Nephron progenitor cell (in vitro differentiated cells): ENCODE measurements at places on chromosomes 6 and 20.
A peak's percentile ranks its signal among the peaks of the same experiment; 100 is the strongest.

DNA sequence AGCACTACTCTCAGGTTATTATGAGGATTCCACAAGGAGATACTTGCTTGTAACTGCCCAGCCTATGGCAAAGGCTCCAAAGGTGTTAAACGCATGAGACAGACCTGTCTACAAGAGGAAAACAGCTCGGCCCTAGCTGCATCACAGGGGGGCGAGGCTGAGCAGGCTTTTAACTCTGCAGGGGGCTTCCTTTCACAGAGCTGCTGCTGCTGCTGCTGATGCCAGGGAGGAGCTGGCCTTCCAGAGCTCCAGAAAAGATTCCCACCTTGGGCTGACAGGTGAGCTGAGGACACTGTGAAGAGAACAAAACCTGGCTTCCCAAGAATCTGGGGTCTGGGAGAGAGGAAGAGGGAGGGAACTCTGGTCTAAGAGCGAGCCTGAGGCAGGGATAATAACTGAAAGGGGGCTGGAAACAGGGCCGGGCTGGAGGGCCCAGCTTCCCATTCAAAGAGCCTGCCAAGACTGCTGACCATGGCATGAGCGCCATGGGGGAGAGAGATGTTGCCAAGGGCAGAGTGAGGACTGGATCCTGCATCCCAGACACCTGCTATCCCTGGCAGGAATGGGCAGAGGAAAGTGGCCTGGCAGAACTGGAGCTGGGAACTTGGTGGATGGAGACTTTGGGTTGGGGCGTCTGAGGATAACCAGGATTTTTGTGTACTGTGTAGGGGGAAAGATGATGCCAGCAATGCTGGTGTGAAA is 211.1 kb upstream of the LRFN2 start:
- DNase-seq: no peak

- no peak for DNase-seq
These were observed 223.0 kb downstream of the NKAIN2 start for GRCh38 chr6:124026694-124027093.

DNA sequence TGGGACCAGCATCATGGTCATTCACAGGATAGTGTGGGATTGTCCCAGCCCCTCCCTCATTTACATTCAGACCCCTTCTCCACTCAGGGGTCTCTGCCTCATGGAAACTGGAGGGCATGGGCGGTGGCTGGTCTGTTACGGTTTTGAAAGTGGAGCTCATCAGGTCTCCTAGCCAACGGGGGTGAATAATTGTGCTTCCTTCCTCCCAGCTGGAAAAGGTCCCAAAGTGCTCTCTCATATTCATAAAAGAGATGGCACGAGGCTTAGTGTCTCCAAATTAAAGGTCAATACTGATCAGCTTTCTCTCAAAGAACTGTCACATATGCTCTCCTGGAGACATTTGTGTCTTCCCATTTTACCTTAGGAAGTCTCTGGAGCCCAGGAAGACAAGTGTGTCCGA is 19.9 kb downstream of the JARID2 start:
- no peak for DNase-seq

DNA sequence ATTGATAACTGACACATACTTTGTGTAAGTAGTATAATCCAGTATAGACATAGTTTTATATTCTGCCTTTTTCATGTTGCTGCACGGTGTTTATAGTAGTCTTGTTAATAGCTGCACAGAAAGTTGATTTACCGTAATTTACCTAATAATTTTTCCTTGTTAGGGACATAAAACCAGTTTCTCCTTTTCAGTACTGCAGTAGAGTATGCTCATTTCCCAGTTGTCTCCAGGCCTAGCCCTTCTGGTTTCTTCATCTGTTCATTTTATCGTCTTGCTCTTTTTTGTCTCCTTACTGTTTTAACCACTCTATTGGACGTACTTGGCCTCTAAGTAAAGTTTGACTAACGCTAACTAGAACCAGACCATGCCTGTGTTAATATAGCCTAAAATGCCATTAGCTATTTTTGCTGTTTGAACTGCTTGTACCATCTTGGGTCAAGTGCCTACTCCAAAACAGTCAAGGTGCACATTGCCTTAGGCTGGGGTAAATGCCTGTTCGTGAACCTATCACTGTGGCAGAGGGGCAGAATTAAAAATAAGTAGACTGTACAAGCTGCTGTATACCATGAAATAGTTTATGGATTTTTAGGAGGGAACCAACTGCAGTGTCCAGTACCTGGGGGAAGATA is 34.8 kb downstream of the CDS2 start:
- no peak for DNase-seq

GRCh38 chr6:147772724-147773123 is 264.2 kb downstream of the SAMD5 start:
- DNase-seq: no peak

- no peak for DNase-seq
These were observed 48.5 kb upstream of the HACE1 start for GRCh38 chr6:104908031-104908887.

DNA sequence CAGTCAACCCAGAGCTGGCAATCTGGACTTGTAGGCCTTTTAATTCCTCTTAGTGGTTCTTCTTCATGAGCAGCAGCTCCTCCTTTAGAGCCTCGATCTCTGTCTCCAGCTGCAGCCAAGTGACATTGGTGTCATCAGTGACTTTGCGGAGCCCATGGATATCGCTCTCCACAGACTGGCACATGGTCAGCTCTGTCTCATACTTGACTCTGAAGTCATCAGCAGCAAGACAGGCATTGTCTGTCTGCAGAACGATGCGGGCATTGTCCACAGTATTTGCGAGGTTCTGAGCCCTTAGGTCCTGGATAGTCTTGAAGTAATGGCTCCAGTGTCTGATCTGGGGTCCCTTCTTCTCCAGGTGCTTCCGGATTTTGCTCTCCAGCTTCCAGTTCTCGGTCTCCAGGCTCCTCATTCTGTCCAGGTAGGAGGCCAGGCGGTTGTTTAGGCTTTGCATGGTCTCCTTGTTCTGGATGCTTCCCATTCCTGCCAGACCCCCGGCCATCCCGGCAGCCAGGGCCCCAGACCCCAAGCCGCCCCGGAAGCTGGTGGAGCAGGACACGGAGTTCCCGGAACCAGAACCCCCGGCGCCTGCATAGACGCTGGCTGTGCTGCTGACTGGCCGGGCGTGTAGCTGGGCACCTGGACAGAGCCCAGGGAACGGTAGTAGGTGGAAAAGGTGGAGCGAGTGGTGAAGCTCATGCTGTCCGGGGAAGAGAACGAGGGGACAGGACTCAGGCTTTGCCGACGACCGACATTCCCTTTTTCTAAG is 15.1 kb downstream of the RFPL4B start:
- DNase-seq: no peak

- DNase-seq: peak; percentile 47
These were observed 30.4 kb downstream of the PSMB1 start for GRCh38 chr6:170522565-170523183.

- no peak for DNase-seq
These were observed 70.1 kb upstream of the QKI start for GRCh38 chr6:163344411-163344810.

GRCh38 chr6:118617417-118617816 is 34.0 kb downstream of the CEP85L start:
- DNase-seq: peak; percentile 8

DNA sequence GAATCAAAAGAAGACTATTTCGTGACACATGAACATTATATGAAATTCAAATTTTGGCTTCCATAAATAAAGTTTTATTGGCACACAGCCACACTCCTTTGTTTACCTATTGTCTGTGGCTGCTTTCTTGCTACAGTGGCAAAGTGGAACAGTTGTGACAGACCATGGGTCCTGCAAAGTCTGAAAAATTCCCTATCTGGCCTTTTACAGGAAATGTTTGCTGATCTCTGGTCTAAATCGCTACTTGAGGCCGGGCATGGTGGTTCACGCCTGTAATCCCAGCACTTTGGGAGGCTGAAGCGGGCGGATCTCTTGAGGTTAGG is 23.1 kb upstream of the PREX1 start:
- DNase-seq: no peak

DNA sequence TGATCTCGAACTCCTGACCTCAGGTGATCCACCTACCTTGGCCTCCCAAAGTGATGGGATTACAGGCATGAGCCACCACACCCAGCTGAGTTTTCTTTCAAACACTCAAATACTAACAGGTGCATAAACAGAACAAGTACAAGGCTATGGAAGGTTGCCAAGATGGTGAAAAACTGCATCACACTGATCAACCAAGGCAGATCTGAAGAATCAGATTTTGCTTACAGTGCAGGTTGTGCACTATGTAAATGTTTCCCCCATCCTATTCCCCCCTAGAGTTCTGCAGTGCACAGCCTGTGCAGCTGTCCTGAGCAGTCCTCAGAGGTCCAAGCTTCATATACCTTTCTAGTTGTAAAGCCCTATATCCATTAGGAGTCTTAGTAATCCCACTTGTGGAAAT is 73.0 kb downstream of the GFRA4 start:
- no peak for DNase-seq

GRCh38 chr6:3102875-3103274 is 15.6 kb upstream of the BPHL start:
- DNase-seq: no peak

GRCh38 chr20:53643031-53643832 is 49.6 kb upstream of the ZNF217 start:
- DNase-seq: no peak

- DNase-seq: no peak
These were observed 25.1 kb downstream of the ZNFX1 start for GRCh38 chr20:49252556-49253350.

GRCh38 chr20:32611286-32611685 is 26.2 kb upstream of the NOL4L start:
- no peak for DNase-seq

DNA sequence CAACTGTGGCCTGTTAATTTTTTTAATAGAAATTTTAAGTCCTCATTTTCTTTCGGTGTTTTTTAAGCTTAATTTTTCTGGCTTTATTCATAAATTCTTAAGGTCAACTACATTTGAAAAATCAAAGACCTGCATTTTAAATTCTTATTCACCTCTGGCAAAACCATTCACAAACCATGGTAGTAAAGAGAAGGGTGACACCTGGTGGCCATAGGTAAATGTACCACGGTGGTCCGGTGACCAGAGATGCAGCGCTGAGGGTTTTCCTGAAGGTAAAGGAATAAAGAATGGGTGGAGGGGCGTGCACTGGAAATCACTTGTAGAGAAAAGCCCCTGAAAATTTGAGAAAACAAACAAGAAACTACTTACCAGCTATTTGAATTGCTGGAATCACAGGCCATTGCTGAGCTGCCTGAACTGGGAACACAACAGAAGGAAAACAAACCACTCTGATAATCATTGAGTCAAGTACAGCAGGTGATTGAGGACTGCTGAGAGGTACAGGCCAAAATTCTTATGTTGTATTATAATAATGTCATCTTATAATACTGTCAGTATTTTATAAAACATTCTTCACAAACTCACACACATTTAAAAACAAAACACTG is 10.1 kb downstream of the HFE start:
- peak; percentile 60 for DNase-seq

GRCh38 chr20:32832664-32833063 is 12.9 kb downstream of the MAPRE1 start:
- no peak for DNase-seq

GRCh38 chr20:34249291-34249690 is 8.1 kb downstream of the ASIP start:
- DNase-seq: no peak

- DNase-seq: no peak
These were observed 57.9 kb upstream of the MLN start for GRCh38 chr6:33861722-33862121.

DNA sequence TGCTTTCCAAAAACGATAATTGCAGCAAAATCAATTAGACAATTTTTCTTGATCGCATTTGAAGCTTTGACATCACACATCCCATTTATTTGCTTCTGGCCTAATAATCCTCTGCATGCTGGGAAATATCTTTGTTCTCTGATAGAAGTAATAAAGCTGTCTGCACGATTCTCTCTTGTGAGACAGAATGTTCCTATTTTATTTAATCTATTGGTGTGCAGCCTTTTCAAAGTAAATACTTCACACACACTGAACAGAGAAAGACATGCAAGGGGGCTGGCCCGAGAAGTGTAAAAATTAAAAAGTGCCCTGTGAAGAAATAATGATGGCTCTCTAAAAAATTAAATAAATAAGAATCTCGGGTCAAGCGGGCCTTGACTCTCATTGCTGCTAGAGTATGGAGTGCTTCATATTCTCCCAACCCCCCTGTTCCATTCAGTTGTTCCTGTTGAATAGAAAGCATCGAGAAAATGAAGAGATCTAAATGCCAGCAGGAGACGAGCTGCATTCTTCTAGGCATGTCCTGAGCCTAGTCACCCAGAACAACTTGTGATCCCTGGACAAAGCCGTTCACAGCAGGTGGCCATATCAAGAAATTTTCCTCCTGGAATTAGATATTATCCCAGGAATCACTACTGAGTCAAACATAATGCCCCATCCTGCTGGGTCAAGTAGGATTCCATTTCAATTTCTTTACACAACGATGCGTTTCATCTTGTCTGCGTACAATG is 625.9 kb upstream of the EPHA7 start:
- no peak for DNase-seq

GRCh38 chr20:57680131-57680716 is 29.6 kb downstream of the PMEPA1 start:
- DNase-seq: no peak

DNA sequence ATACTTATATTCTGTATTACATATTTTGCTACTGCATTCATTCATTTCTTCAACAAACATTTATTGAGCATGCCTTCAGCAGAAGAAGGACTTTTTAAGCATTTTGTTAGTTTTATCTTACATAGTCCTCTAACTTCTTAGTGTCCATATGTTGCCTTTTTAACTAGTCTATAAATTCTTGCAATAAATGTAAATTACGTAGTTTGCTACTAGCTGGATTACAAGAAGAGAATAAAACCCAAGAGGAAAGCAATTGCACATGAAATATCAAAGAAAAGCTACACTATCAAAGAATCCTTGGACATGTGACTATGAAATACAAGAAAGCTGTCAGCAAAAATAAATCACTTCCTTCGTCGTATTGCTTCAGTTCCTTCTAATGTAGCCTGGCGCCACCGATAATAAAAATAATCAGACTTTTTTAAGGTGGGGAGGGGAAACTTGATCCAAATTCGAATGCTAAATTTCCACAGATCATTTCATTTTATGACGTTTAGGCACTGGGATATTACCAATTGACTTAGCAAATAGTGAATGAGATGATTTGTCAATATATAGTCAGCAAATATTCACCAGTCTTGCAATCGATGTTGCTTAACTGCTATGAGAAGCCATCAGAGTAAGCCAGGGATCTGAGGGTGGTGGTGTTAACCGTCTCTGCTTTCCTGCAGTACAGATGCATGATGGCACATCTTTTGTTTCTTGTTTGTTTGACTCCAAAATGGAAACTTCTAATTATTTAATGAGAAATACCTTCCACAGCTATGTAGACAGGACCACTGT is 258.7 kb upstream of the EXOC2 start:
- DNase-seq: no peak

DNA sequence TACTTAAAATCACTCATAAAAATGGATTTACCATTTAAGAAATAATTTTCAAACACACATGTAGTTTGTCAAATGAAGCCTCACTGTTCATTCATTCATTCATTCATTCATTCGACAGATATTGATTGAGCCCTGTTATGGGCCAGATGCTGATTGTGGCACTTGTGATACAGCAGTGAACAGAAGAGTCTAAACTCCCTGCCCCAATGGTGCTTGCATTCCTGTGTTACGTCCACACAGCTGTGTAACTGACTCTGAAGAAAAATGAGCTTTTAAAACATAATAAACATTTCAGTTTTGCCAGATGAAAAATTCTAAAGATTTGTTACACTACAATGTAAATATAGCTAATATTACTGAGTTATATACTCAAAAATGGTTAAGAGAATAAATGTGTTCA is 46.2 kb downstream of the BACH2 start:
- DNase-seq: no peak
